GM13976 (cell line): ENCODE measurements at places on chromosomes 12 and 14.

DNA sequence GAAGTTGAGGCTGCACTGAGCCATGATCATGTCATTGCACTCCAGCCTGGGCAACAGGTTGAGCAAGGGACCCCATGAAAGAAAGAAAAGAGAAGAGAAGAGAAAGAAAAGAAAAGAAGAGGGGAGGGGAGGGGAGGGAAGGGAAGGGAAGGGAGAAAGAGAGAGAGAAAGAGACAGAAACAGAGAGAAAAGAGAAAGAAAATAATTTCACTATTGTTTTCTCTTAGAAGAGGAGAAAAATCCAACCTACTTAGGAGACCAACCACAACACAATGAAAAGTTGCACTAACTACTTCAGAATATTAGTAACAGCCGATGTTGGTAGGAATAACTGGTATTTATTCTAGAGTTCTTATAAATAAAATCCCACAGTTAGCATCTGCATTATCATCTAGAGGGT is 9.6 kb downstream of the TRAPPC6B start:
- no peak for DNase-seq

GRCh38 chr14:64945431-64946178 is 3.1 kb upstream of the GPX2 start:
- no peak for DNase-seq

DNA sequence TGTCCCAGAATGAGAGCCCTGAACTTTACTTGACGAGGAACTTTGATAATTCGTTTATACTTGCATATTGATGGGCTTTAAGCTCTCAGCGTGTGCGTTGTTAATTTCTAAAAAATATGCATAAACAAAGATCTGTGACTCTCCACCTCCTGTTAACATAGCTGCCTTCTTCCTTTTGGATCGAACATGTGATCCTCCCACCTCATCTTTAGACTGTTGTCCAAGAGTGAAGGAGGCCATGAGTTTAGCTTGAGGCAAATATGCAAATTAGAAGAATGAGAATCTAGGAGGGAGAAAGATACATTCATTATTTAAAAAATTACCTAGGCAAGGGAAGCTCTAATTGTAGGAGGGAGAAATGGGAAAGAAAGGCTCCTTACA is 617 bp downstream of the TTC8 start:
- peak; percentile 21 for DNase-seq

GRCh38 chr12:22310709-22311108 is 23.8 kb downstream of the ST8SIA1 start:
- no peak for DNase-seq

DNA sequence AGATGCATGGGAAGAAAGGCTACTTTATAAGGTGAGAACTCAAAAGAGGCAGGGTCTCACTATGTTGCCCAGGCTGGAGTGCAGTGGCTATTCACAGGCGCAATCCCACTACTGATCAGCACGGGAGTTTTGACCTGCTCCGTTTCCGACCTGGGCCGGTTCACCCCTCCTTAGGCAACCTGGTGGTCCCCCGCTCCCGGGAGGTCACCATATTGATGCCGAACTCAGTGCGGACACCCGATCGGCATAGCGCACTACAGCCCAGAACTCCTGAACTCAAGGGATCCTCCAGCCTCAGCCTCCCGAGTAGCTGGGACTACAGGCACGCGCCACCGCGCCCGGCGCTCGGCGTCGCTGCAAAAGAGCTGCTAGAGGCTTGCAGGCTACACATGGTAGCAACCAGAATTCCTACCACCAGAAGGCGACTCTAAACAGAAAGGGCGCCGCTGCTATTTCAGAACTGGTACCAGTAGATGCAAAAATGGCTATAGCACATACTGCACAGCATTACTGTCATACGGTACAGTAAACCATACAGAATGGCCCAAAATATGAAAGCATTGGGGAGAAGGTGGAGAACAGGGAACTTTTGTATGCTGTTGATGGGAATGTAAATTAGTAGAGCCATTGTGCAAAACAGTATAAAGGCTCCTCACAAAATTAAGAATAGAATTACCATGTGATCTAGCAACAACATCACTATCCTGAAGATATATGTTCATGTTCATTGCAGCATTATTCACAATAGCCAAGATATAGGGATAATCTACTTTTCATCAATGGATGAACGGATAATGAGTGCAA is 1.2 kb upstream of the NEMF start:
- peak; percentile 62 for DNase-seq

DNA sequence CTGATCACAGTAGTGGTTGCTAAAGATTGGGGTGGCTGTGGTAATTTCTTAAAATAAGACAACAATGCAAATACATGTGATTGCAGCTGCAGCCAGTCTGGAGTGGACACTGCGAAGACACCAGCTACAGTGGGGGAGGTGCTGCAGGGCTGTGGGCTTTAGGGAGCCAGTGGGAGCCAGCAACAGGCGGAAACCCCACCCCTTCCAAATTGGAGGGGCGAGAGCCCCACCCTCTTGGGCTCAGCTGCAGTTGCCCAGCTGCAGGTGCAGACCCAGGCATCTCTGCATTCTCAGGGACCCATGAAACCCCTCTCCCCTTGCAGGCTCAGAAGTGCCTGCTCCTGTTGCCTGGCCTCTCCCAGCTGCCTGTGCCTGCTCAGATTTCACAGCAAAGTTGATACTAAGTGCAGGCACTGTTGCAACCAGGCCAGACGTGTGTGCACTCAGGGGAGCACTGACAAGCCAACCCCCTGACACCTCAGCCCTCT is 104.8 kb downstream of the MYF5 start:
- no peak for DNase-seq

- DNase-seq: no peak
Observed at GRCh38 chr12:79347866-79348265, 342.9 kb downstream of the PAWR start.

GRCh38 chr12:810116-810515 is 57.7 kb downstream of the WNK1 start:
- no peak for DNase-seq
